ENCODE measurements at places on chromosomes 4 and X. TPM values are rescaled to one million over a fixed set of nuclear protein-coding genes. Genes with fewer than 3 reads are reported as not detected.

DNA sequence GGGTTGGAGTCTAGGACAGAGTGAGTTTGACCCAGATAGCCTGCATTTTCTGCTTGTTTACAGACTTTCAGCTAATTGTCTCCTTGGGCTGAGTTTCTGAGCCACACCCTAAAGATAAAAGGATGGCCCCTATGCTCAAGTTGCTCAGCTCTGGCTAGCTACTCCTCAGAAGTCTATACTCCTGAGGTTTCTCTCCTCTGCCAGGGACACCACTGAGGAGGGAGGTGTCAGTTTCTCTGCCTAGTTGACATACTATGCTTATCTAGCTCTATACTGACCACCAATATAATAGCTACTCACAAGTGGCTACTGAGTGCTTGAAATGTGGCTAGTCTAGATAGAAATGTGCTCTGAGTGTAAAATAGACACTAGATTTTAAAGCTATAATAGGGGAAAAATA, 23.6 kb downstream of the HADH start:
- DNase-seq, result no peak

DNA sequence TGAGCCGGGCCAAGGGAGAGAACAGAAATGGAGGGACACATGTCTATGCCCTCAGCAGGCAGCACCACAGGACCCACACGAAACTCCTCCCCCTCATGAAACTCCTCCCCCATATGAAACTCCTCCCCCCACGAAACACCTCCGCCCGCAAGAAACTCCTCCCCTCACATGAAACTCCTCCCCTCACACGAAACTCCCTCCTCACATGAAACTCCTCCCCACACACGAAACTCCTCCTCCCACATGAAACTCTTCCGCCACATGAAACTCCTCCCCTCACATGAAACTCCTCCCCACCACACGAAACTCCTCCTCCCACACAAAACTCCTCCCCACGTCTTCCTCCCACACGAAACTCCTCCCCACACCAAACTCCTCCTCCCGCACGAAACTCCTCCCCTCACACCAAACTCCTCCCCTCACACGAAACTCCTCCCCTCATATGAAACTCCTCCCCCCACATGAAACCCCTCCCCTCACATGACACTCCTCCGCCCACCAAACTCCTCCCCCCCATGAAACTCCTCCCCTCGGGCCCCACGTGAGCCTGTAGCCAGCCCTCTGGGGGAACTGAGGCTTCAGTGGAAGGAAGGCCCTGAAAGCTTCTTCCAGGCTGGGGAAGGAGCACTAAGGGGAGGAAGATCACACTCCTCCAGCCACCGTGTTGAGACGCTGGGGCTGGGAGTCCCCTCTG, 15.2 kb downstream of the ADRA2C start:
- no peak for DNase-seq

DNA sequence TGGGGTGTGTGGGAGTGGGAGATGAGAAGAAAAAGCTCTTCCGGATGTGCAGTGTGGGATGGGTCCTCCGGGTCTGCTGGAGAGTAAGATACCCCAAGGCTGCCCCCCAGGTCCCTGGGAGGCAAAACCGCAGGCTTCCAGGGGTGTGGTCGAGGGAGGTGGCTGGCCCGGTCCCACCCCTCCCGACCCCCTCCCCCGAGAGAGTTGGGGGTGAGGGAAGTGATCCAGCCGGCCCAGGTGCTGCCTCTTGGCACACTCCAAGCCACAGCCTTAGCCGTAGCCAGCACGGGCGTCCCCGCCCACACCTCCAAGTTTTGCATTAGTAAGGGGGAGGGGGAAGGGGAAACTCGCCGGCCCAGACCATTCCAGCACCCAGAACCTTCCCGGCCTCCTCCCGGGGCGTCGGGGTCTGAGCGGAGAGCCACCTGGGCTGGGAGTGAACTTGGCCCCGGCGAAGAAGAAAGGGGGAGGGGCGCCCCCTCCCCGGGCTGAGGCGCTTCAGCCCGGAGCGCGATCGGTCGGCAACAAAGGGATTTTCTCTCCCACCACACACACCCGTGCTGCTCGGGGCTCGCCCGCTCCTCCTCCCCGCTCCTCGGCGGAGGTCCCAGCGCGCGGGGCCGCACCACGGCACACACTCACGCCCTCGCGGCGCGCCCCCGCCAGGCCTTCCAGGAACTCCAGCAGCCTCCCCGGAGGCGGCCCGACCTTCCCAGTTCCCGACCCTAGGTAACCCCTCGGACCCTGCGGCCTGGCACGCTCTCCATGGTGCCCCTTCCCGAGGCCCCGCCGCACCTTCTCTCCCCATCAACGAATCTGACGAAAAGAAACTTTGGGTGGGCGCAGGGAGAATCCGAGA, 14.4 kb downstream of the BCOR start:
- DNase-seq, result no peak

GRCh38 chr4:158139086-158139485, 33.7 kb downstream of the GASK1B start:
- no peak for DNase-seq

GRCh38 chr4:5932035-5932568, 39.2 kb upstream of the CRMP1 start:
- DNase-seq, result no peak

SSX1 gene
- not detected for total RNA-seq

NXF3 gene
- total RNA-seq, result not detected

- DNase-seq, result no peak
Observed at GRCh38 chr4:21077967-21078366, 377.7 kb downstream of the PACRGL start.

- no peak for DNase-seq
Observed at GRCh38 chr4:107500551-107500950, 219.5 kb downstream of the PAPSS1 start.

HMGN5 gene
- 0.38 TPM for total RNA-seq

GRCh38 chrX:109709129-109709631, 23.9 kb downstream of the ACSL4 start:
- peak; percentile 81 for DNase-seq

GRCh38 chr4:68717999-68718398, 47.5 kb upstream of the UGT2B15 start:
- DNase-seq, result no peak

- no peak for DNase-seq
Observed at GRCh38 chr4:181776264-181777054, 466.7 kb upstream of the TENM3 start.

Data from bronchial epithelial cell (primary cell).